ENCODE measurements at places on chromosomes 16 and 17. TPM values are rescaled to one million over a fixed set of nuclear protein-coding genes. Genes with fewer than 3 reads are reported as not detected.

DNA sequence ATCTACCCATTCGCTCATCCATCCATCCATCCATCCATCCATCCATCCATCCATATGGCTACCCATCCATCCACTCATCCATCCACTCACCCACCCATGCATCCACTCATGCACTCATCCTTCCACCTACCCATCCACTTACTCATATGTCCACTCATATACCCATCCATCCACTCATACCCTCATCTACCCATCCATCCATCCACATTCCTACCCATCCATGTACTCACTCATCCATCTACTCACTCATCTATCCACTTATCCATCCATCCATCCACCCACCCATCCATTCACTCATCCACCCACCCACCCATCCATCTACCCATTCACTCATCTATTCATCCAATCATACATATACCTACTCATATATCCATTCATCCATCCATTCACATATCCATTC lies 112.0 kb downstream of the RBFOX3 start:
- DNase-seq = no peak

DNA sequence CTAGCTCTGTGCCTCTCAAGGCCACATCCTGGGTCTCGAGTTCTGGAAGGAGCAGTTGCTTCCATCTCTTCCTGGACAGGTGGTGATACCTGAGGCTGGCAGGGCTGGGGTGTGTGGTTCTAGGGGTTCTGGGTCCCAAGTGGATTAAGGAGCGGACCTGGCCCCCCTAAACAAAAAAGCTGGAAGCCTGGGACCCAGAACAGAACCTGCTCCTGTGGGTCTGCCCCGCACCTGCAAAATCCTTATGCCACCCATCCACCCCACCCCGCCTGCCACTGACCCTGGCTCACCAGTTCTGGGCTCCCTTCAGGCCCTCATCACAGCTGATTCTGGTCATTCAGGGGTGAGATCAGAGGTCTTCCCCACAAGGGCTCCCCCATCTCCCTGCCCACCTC lies 44.8 kb downstream of the ADCY7 start:
- DNase-seq = no peak

The HOXB8 gene
- polyA plus RNA-seq = not detected

DNA sequence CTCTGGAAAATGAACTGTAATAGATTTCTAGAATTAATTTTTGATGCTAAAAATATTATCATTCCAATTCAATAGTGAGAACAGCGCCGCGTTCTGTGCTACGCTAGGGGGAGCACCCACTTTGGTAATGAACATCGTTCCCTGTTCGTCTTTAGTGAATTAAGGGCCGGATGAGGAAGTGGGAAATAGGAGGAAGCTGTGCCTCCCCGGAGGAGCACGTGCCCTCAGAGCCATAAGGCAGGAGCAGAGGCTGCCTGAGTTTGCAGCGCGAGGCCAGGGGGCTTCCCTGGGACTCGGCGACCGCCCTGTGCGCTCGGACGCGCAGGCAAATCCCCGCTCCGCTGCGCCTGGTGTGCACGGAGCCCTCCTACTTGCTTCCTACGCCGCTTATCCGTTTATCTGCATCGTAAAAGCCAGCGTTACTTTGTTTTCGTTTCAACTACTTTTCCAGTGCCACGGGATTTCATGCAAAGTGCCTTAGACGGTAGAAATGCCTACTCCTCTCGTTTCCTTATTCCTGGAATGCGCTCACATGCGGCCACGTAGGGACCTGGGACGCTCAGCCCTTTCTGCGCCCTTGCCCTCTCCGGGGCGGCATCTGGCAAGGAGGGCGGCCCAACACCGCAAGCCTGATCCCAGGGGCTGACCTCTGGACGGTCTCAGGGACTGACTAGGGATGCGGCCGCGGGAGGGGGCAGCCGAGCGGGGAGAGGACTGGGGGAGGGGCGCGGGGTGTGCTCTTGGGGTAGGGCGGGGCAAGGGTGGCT lies 76.4 kb downstream of the KCNJ12 start:
- DNase-seq = peak; percentile 57

GRCh38 chr16:66950971-66951790 lies 9.9 kb upstream of the CES3 start:
- no peak for DNase-seq

DNA sequence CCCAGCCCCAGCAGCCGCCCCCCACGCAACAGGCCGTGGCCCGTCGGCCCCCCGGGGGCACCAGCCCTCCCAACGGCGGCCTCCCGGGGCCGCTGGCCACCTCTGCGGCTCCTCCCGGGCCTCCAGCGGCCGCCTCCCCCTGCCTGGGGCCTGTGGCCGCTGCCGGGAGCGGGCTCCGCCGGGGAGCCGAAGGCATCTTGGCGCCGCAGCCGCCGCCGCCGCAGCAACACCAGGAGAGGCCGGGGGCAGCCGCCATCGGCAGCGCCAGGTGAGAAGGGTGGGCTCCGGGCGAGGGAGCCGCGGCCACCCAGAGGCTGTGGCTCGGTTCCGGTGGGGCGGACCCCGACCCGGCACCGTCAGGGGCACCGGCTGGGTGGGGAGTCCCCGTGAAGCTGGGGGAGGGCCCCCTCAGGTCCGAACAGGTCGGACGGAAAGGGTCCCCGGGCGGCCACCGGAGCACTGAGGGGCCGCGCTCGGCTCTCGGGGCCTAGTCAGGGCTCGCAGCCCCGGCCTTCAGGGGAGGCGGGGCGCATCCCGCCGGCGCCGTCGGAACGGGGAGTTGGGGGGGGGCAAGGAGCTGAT lies 583 bp downstream of the ATXN2L start:
- no peak for DNase-seq

The ZNF597 gene
- polyA plus RNA-seq = 1.00 TPM

All from mammary epithelial cell (primary cell).